ENCODE measurements at places on chromosomes 6 and 20. TPM values are rescaled to one million over a fixed set of nuclear protein-coding genes. Genes with fewer than 3 reads are reported as not detected.

PPP1R3G gene
- total RNA-seq, result 0.10 TPM

DNA sequence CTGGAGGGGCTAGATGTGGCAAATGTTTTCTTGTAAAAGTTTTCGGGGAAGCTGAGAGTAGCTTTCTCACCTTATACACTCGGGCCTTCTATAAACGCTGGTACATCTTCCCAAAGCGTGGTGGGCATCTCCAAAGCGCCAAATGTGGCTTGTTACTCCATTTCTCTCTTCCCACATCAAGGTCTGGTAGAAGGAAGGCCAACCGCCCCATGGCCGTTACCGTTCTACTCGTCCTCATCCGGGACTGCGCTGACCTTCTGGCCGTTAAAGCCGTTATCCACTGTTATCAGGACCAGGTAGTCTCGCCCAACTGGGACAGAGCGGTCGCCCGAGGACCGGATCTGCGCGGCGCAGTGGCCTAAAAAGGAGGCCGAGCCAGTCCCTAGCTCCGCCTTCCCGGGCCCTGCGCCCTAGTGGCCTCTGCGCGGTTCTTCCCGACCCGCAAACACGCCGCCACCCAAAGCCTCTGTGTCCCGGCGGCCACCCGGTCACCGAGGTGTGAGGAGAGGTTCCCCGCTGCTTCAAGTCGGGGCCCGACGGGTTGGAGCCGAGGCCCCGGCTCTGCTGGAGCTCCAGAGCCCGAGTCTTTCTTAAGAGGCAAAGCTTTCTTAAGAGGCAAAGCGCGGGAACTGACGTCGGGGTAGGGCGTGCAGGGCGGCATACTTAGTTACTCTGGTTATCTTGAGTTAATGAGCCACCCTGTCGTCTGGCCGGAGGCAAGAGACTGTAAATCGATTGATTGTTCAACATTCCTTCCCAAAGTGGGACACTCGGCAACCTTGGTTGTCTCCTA, 90.5 kb downstream of the GPX5 start:
- H3K4me3 ChIP-seq, result no peak overlapping the region
- no peaks in the 10 kb centered on the region for H3K27me3 ChIP-seq
- no peak overlapping the region for H3K27ac ChIP-seq
- no peaks in the 10 kb centered on the region for H3K36me3 ChIP-seq
- no peaks in the 10 kb centered on the region for H3K4me1 ChIP-seq
- DNase-seq, result no peak

- H3K4me3 ChIP-seq, result no peak overlapping the region
- no peaks in the 10 kb centered on the region for H3K36me3 ChIP-seq
- peak overlapping the region; percentile 26 for H3K27ac ChIP-seq
- no peak for DNase-seq
- H3K4me1 ChIP-seq, result peaks cover 3% of the 10 kb centered on the region
- H3K27me3 ChIP-seq, result no peaks in the 10 kb centered on the region
Observed at GRCh38 chr6:17458966-17459365, 65.6 kb downstream of the CAP2 start.

GRCh38 chr6:129792049-129792448, 69.1 kb downstream of the TMEM244 start:
- H3K4me3 ChIP-seq, result no peak overlapping the region
- no peaks in the 10 kb centered on the region for H3K27me3 ChIP-seq
- H3K4me1 ChIP-seq, result no peaks in the 10 kb centered on the region
- H3K27ac ChIP-seq, result no peak overlapping the region

DNA sequence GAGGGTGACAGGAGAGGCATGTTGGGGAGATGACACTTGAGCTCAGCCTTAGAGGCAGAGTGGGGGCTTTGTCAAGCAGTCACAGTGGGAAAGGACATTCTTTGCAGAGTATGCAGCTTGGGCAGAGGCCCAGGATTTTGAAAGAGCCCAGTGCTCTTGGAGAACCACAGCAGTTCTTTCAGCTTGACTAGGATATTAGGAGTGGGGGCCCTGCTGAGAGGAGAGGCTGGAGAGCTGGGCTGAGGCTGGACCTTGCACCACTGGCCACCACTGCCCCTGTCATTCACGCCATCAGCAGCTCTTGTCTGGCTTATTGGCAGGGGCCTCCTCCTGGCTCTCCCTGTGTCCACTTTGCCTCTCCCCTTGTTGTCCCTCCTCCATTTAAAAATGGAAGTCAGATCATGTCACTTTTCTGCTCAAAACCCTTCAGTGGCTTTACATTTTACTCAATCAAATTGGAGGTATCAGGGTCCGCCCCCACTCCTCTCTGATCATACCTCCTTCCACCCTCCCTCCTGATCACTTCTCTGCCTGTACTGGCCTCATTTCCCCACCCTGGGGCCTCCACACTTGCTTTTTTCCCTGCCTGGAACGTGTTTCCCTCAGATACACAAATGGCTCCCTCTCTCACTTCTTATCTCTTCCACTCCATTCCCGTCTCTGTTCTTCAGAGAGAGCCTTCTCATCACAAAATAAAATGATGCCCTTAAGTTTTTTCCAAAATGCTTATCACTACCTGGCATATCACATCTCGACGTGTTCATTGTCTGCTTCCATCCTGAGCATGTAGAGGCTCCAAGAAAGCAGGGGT, 10.5 kb downstream of the MANBAL start:
- H3K27me3 ChIP-seq, result no peaks in the 10 kb centered on the region
- peaks cover 25% of the 10 kb centered on the region for H3K4me1 ChIP-seq
- no peak overlapping the region for H3K27ac ChIP-seq
- no peak overlapping the region for H3K4me3 ChIP-seq
- no peak for DNase-seq

- no peak for DNase-seq
- no peak overlapping the region for H3K27ac ChIP-seq
- no peak overlapping the region for H3K4me3 ChIP-seq
- H3K27me3 ChIP-seq, result no peaks in the 10 kb centered on the region
Observed at GRCh38 chr6:48027704-48028435, 83.1 kb downstream of the PTCHD4 start.

DNA sequence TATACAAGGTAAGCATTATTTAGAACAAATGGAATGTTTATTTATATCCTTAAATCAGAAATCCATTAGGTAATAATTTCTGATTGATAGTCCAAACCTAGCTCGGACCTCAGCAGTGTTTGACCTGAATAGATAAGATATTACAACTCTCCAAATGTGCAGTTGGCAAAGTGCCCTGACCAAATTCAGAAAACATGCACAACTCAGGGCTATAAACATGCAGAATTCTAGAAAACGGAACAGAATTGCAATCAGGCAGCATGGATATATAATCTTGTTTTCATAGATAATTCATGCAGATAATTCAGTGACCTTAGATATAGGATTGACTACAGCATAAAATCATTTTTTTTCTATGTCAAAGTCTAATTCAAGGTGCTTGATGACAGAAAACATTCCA, 626.6 kb upstream of the CITED2 start:
- H3K4me1 ChIP-seq, result no peaks in the 10 kb centered on the region
- no peak for DNase-seq
- H3K27me3 ChIP-seq, result no peaks in the 10 kb centered on the region
- H3K36me3 ChIP-seq, result no peaks in the 10 kb centered on the region

Measured in gastrocnemius medialis (tissue), 4 donors.